ENCODE measurements at places on chromosomes 3 and 15.

DNA sequence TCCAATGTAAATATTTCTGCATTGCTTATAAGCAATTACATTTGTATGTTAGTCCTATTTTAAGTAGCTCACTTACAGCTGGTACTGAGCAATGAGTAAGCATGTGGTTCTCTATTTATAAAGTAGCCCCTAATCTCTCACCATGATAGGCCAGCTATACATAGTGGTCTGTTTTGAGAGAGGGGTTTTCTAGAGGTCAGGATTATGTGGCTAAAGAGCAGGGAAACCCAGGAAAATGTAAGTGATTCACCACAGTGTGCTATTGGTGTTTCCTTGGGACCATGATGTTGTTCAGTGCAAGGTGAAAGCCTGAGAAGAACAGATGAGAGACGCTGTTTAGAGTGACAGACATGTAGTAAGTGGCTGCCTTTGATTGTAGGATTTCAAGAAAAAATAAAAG lies 26.4 kb downstream of the RBMS3 start:
- DNase-seq: no peak

- DNase-seq: peak; percentile 80
These were observed 63.6 kb downstream of the SMAD6 start for GRCh38 chr15:66765478-66766281.

- DNase-seq: no peak
These were observed 91.0 kb downstream of the LRTM1 start for GRCh38 chr3:54836871-54837270.

DNA sequence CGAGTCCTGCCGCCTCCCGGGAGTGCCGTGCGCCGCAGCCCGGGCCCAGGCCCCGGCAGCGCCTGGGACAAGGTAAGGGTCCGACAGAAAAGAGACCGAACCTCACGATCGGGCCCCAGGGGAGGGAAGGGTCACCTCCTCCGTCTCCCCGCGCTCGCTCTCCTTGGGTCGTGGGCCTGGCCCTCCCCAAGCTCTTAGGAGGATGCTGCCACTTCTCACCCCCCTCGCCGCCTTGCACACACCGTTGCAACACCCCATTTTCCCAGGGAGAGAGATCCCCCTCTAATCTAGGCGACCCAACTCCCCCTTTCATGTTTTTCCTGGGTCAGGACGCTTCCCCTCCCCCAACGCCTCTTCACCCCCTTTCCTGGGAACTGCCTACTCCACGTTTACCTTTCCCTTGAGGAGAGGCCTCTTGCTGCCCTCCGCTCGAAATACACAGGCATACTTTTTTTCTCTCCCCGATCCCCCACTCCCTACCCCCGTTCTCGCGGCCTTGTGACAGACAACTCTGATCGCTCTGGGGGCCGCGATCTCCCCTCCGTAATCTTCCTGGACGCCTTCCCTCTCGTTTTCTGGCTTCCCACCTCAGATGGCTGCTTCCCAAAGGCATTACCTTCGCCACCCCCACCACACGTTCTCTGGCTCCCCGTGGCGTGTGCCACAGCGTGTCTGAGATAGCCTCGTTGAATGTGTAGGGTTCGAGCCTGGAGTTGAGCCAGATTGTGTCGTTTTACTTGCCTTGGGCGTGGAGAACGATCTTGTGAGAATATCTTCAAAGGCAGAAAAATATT lies 688 bp downstream of the SETD5 start:
- peak; percentile 52 for DNase-seq

DNA sequence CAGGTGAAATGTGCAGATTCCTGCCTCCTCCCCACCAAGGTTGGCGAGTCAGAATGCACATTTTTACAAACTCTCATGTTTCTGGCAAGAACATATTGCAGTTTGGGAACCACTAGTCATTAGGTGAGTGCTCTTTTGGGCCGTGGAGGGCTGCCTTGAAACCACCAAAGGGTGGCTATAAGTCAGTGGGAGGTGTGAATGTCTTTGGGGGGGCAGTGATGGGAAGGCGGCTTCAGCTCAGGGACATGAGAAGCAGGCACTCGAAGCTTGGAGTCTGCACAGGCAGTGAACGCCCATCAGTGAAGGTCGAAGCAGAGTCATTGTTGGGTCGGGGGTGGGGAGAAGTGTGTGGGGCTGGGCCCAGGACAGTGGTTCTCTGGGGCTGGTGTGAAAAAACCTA lies 1.1 kb downstream of the NOX5 start:
- DNase-seq: no peak

DNA sequence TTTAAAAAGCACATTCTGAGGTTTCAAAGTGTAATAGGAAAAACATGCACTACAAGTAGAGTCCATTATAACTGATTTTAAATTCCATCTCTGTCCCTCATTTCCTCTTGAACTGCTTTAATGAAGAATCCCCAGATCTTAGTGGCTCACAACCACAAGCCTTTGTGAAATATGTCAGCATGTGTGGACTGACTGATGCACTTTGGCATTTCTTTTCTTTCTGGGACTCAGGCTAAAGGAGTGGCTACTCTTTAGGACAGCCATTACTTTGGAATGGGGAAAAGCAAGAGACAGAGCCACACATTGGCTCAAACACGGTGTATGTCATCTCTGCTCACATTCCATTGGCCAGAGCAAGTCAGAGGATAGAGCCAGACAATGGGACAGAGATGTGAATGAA lies 139.6 kb downstream of the GRM7 start:
- DNase-seq: no peak

DNA sequence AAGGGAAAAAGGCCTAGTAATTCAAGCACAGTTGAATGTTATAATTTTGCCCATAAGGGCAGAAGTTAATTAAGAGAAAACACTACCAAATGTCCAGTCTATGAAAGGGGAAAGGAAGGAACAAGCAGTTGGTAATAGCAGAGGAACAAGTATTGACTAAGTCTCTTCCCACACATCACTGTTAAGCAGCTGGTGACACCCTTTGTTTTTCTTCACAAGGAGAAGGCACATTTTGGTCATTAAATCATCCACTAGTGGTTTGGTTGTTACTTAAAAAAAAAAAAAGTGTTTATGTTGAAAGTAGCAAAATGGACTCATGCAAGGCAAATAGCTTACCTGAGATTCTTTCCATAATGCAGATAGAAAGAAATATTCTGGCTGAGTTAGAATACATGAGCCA lies 321.4 kb upstream of the NECTIN3 start:
- DNase-seq: no peak

DNA sequence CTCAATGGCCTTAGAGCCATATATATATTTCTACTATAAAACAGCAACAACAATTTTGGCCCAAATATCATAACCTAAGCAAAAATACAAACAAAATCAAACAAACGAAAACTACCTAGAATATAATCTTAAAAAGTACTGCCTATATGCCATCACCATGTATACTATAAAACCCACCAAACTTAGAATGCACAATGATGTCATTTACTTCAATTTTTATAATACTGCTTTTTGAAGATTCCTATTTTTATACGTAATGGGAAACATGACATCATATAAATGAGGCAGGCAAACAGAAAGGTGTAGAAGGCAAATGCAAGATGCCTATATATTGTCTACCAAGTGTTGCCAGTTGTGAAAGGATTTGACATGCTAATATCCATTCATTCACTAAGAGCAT lies 302.3 kb downstream of the TIGIT start:
- no peak for DNase-seq

DNA sequence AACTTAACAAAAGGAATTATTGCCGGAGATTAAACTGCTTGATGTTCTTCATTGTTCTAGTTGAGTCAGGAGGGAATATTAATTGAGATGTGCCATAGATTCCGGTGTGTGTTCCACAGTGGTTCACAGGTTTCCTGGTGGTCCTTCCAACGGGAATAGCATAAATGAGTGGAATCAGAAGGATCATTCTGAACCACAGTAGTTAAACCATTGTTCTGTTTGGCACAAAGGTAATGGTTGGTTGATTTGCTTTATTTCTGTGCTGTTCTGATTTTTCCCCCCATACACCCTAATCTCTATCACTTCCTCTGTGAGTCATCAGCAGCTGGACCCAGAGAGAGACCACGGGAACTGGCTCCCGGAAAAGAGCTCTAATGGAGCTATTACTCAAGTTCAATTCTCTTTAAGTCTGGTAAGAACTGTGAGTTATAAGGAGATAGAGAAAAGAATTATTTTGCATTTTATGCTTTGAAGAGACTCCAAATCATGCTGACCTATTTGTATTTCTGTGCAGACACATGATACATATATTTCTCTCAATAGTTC lies 627.2 kb downstream of the ZIC1 start:
- DNase-seq: peak; percentile 50

DNA sequence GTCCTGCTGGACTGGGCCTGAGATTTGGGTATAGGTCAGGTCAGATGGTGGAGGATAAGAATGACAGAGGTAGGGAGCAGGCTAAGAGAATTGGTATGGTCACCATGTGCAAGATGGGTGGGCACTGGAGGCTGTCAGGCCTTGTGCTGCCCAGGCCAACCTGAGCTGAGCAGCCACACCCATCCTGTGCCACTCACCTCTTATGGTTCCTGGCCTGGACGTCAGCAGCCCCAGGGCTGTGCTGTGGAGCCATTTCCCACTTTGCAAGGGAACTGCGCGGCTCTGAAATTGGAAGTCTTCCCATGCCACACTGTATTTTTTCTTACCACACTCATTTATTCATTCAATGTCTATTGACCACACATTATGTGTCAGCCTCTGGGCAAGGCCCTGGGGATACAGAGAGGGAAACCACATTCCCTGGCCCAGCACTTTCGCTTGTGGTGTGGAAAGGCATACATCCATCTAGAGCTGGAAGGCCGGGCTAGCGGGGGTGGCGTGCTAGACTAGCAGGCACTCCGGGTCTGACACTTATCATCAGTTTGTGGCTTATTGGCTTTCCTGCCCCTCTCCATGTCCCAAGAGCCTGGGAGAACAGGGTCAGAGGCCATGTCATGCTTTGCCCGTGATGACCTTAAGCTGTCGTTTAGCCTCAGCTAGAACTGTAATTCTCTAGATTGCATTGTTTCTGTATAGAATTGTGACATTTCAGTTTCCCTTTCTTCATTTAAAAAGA lies 51.1 kb upstream of the POLG start:
- DNase-seq: peak; percentile 20

GRCh38 chr3:122004991-122005565 lies 17.0 kb downstream of the ILDR1 start:
- no peak for DNase-seq

- no peak for DNase-seq
These were observed 13.7 kb downstream of the EIF2AK4 start for GRCh38 chr15:39947401-39948197.

GRCh38 chr15:54675241-54675640 lies 521.5 kb downstream of the RSL24D1 start:
- DNase-seq: no peak

GRCh38 chr3:90035643-90036042 lies 928.2 kb downstream of the EPHA3 start:
- DNase-seq: no peak

DNA sequence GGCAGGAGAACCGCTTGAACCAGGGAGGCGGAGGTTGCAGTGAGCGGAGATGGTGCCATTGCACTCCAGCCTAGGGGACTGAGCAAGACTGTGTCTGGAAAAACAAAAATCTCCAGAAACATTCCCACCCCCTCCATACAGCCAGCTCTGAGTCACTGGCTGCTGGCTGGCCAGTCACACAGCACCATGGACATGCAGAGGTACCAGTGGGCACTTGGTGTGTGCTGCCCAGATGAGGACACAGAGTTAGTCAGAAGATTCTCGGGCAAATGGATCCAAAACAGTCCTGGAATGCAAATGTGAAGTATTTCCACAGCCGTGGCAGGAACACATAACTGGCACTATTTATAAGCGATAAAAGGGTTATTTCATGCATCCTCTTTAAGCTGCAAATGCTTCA lies 44.6 kb downstream of the BDH1 start:
- DNase-seq: peak; percentile 37

DNA sequence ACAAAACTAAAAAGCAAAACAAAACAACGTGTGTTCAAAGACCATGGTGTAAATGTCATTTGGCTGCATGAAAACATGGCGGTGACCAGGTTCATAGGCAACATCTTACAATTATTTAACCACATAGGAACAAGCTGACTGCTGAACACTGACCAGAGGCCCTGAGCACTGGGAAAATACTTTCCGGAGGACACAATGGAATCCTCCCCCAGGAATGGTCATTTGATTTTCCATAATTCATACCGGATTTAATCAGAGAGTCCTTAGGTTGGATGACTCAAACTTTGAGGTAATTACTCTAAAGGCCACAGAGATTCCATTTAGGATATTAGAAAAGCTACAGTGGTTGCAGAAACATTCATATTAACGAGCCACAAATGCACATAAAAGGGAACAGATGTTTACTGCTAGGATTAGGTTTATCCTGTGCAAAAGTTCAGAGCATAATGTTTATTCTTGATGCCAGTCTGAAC lies 254.7 kb downstream of the NR1D2 start:
- DNase-seq: peak; percentile 72

- no peak for DNase-seq
These were observed 89.4 kb upstream of the ANKRD34C start for GRCh38 chr15:79193103-79193502.

GRCh38 chr3:113948015-113948917 lies 453 bp downstream of the ZDHHC23 start:
- DNase-seq: no peak
